ENCODE measurements at places on chromosomes 4 and X. TPM values are rescaled to one million over a fixed set of nuclear protein-coding genes. Genes with fewer than 3 reads are reported as not detected.

Gene SERPINA7
- total RNA-seq, result not detected

Gene PIN4
- 33.1 TPM for total RNA-seq

Gene NXF2
- total RNA-seq, result not detected

Gene TLR6
- total RNA-seq, result 2.2 TPM

Gene RHOXF1
- total RNA-seq, result not detected
